AG08396 (cell line): ENCODE measurements at places on chromosomes 3 and 15.
A peak's percentile ranks its signal among the peaks of the same experiment; 100 is the strongest.

DNA sequence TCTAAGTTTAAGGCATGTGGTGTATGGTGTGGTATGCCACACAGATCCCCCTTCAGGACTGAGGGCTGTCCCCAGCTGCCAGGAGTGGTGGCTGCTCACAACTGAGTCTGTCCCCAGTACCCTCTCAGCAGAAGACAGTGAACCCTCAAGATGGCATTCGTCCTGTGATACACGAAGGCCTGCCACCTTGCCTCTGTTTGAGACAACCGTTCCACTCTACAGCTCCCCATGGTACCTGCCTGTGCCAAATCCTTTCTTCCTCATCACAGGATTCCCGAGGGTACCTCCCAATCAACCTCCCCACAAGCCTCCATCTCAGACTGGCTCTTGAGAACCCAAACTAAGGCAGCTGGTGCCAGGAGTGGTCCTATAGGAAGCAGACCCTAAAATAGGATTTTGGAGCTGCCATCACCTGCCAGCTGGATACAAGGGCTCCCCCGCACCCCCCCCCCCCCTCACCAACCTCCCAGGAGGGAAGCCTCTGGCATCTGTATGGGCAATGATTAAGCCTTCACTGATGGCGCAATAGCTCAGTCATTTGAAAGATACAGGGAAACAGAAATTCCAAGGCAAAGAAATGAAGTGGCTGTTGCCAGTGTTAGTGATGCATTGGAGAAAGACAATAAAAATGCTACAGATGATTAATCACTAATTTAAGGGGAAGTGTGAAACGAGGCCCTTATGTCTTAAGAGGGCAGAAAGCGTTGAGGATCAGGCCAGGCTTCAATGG is 230.0 kb upstream of the LYSMD4 start:
- DNase-seq, result no peak

DNA sequence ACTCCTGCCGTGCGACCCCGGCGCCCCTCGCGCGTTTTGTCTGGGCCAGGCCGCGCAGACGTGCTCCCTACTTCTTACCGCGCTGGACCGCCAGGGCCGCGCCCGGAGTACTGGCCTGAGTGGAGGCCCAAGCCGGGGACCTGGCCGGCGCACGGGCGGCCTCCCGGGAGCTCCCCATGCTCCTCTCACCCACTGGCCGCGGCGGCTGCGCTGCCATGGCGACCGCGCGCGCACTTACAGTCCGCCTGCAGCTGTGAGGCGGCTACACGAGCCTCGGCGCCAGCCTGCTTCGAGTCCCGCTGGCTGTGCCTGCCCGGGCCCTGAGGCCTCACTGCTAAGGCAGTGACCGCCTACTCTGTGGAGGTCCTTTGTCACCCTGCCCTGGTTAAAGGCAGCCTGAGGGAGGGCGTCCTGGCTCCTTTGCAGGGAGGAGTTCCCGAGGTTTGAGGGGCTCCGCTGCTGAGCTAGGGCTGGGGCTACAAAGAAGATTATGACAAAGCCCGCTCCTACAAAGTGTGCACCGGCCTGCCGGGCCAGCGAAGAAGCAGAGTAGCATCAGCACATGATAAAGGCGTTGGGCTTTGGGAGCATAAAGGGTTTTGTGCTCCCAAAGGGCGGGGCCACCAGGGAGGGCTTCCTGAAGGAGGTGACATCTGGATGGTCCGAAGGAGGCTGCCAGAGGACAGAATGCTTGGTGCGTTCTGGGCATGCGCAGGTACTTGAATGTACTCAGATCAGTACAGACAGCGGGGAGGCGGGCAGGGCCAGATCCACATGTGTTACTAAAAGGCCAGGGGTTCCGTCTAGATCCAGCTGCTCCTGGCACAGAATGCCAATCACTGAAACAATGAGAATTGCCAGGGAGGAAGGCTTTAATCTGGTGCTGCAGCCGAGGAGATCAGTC is at the start of the genes LRRC34 and LRRIQ4:
TSS of gene LRRC34 (minus strand) at position 573 of the 904 bp plus-strand sequence. CDS start at position 217, 356 bp downstream.
TSS of gene LRRIQ4 (plus strand) at position 539 of the 904 bp plus-strand sequence. CDS start 9,052 bp downstream, outside the sequence.
- peak; percentile 82 for DNase-seq

GRCh38 chr15:61130950-61131942 is 97.9 kb downstream of the RORA start:
- DNase-seq, result no peak

DNA sequence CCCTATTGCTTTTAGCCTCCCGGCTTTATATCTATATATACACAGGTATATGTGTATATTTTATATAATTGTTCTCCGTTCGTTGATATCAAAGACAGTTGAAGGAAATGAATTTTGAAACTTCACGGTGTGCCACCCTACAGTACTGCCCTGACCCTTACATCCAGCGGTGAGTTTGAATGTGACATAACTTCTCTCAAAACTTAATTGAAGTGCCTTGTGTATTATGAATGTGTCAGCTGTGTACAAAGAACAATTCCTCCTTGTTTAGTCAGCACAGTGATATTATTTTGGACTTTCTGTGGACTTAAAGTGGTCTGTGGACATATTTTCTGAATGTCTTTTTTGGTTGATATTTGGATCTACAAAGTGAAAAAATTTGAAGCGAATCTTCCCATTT is 220 bp downstream of the TP63 start:
- no peak for DNase-seq

- no peak for DNase-seq
Observed at GRCh38 chr3:158102242-158103080, 3.8 kb downstream of the SHOX2 start.

GRCh38 chr15:28122038-28122949 is 23.2 kb upstream of the OCA2 start:
- DNase-seq, result no peak

DNA sequence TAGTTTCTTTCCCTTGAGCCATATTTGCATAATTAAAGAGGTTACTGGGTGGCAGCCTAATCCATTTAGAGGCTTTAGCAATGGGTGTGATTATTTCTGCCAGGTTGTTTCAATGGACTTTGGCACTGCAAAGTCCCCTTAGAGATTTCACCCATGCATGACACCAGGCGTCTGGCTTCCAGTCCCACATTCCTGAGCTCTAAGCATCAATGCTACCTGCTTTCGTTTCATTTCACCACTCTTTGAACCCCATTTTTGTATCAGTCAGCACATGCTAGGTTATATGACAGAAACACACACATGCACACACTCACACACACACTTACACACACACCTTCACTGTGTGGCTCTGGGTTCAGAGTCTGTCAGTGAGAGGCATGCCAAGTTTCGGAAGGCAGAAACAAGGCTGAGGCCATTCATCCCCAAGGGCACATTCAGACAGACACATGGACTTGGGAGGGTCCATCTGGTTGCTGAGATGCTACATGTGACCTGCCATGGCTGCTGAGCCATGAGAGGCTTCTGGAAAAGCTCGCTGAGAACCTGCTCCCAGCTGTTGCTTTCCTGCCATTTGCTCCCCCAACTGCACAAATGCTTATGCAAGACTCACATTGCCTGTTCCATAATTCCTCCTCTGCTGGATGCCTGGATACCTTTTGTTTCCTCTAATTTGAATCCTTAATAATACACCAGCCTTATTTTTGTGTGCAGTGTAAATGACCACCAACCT is 354.1 kb downstream of the GABRG3 start:
- no peak for DNase-seq

DNA sequence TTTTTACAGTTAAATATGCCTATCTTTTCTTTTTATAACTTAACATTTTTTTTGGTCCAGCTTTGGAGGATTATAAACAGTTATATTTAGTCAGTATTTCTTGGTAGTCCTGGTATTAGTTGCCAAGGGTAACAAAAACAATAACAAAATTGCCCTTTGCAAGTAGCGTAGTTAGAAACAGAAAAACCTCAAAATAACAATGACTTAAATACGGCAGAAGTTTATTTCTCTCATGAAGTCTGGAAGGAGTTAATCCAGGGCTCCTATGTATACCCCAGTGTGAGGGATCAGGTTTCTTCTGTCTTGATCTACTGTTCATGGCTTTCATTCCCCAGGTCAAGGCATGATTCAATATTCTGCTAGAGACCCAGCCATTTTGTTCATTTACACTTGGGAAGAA is 14.1 kb upstream of the MYH15 start:
- no peak for DNase-seq
